Aorta (tissue), 5 donors: ENCODE measurements at places on chromosomes 5 and 9. TPM values are rescaled to one million over a fixed set of nuclear protein-coding genes. Genes with fewer than 3 reads are reported as not detected.

ISL1 gene
- not detected for polyA plus RNA-seq

ANKDD1B gene
- polyA plus RNA-seq: 0.61 TPM

GPRIN1 gene
- 0.50 TPM for polyA plus RNA-seq

GRCh38 chr9:19568946-19569345, 160.1 kb downstream of the ACER2 start:
- no peaks in the 10 kb centered on the region for H3K4me1 ChIP-seq
- no peak overlapping the region for H3K27ac ChIP-seq
- H3K27me3 ChIP-seq: no peaks in the 10 kb centered on the region
- DNase-seq: no peak
- H3K36me3 ChIP-seq: no peaks in the 10 kb centered on the region

DNA sequence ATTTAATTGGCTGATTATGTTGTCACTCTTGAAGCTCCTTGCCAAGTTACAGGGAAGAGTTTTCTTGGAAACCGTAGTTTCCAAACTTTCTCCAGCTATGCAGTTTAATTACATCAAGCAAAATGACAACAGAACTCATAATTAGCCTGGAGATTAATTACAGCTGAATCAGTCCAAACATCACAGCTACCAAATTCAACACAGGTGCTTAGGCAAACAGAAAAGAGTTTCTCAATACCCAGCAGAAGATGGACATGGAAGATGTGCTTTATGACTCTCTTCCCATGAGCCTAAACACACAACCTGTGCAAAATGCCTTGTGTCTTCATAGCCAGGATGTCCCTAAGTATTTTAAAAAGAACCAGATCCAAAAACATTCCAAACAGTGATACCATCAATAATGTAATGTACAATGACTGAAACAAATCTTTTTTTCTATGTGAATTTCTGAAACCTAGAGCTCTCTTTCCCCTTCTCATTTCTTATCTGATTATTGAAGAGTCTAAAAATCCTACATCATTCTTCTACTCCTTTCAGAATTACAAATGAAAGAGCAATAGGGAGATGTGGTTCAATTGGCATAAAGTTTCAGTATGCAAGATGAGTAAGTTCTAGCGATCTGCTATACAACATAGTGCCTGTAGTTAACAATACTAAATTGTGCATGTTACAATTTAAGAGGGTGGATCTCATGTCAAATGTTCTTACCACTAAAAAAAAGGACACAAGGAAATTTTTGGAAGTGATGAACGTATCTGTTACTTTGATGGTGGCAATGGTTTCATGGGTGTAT, 124.3 kb downstream of the RASEF start:
- no peak overlapping the region for H3K27ac ChIP-seq
- H3K4me1 ChIP-seq: no peaks in the 10 kb centered on the region
- no peak for DNase-seq
- H3K4me3 ChIP-seq: no peak overlapping the region
- no peaks in the 10 kb centered on the region for H3K36me3 ChIP-seq

DNA sequence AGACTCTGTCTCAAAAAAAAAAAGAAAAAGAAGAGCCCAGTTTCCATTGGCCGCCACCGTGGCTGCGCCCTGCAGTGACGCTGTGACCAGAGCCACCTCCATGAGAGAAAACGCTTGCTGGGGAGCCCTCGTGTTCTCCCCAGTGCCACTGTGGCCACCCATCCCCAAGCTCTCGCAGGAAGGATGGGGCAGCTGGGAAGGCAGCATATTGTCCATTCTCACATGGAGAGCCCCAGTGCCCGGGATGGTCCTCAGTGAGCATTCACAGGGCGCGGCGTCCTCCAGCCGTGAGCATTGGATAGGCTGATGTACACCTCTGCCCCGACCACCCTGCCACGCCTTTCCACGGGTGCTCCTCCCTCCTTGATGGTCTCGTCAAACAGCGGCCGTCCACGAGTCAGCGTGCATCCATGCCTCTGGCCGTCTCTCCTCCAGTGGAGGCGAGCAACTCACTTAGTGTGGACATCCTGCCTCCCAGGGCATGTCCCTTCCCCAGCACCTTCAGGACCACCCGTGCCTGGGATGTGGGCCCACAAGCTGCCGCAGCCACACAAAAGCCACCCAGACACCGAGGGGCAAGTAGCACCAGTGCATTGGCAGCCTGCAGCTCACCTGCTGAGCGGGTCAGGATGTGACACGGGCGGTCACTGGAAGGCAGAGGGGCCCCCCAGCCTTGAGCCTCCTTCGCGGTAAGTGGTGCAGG, 23.4 kb upstream of the SLC6A19 start:
- H3K27me3 ChIP-seq: no peaks in the 10 kb centered on the region
- no peaks in the 10 kb centered on the region for H3K4me1 ChIP-seq
- DNase-seq: peak; percentile 47
- no peak overlapping the region for H3K4me3 ChIP-seq
- H3K27ac ChIP-seq: no peak overlapping the region
- H3K36me3 ChIP-seq: no peaks in the 10 kb centered on the region

DNA sequence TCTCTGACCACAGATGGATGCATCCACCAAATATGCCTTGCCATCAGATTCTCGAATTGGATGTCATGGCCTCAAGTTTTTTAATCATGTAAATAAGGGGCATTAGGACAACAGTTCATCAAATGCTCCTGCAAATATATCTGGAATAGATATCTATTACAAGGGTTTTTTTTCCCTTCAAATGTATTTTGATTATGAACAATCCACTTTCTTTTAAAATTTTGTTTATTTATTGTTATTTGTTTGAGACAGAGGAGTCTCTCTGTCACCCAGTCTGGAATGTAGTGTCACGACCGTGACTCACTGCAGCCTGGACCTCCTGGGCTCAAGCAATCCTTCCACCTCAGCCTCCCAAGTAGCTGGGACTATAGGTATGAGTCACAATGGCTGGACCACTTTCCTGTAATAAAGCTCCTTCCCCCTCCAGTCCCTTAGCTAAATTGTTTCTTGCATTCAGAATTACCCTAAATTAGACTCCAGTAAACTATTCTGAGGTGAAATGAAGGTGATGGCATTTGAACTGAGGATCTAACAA, 1412.1 kb downstream of the EFNA5 start:
- H3K27ac ChIP-seq: no peak overlapping the region
- H3K36me3 ChIP-seq: no peaks in the 10 kb centered on the region
- no peak for DNase-seq
- no peak overlapping the region for H3K4me3 ChIP-seq
- no peaks in the 10 kb centered on the region for H3K27me3 ChIP-seq
- no peaks in the 10 kb centered on the region for H3K4me1 ChIP-seq

DNA sequence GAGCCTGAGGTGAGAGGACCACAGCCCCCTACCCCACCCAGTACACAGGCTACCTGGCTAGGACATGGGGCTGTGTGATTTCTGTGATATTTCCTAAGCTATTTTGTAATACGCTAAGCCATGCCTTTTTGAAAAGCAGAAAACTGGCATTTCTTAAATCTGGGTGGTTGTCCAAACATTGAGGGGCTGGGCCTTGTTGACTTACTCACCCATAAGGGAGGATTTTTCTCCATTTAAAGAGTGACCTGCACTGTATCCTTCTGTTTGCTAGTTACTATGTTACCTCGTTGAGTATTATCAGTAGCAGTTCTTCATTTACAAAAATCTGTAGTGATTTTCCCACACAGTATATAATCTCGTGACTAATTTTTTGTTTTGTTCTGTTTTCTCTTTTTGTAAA, 117.5 kb upstream of the OTULINL start:
- no peaks in the 10 kb centered on the region for H3K27me3 ChIP-seq
- DNase-seq: no peak
- peaks cover 16% of the 10 kb centered on the region for H3K36me3 ChIP-seq
- no peak overlapping the region for H3K4me3 ChIP-seq
- H3K27ac ChIP-seq: no peak overlapping the region

GRCh38 chr9:4092793-4093709, 206.8 kb downstream of the GLIS3 start:
- H3K4me1 ChIP-seq: peaks cover 4% of the 10 kb centered on the region
- DNase-seq: no peak
- H3K4me3 ChIP-seq: no peak overlapping the region
- peak overlapping the region; percentile 88 for H3K27ac ChIP-seq

- H3K27me3 ChIP-seq: no peaks in the 10 kb centered on the region
- H3K27ac ChIP-seq: no peak overlapping the region
- no peak overlapping the region for H3K4me3 ChIP-seq
- H3K36me3 ChIP-seq: no peaks in the 10 kb centered on the region
Measured at GRCh38 chr9:92970467-92970923, 23.2 kb downstream of the FGD3 start.

DNA sequence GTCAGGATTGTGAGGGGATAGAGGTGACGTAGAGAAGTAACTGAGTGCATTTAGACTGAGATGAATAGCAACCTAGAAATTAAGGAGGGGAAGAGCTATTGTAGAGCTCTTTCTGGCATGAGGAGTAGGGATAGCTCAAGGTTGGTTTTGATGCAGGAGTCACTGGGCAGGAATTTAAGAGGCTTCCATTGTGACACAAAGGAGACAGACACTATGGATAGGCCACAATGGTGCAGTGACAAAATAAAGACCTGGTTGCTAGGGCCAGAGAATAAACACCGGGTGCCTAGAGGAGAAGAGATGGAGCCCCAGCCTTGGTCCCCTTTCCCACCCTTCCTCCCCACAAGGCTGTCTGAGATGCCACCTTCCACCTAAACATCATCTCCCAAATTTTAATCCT, at the start of gene SPZ1:
SPZ1 (plus strand) TSS at position 301 of the 400 bp plus-strand sequence. CDS start 214 bp downstream, outside the sequence.
- H3K27ac ChIP-seq: no peak within 1 kb of the TSS
- no peaks in the 10 kb centered on the region for H3K4me1 ChIP-seq
- H3K4me3 ChIP-seq: no peak within 1 kb of the TSS

DNA sequence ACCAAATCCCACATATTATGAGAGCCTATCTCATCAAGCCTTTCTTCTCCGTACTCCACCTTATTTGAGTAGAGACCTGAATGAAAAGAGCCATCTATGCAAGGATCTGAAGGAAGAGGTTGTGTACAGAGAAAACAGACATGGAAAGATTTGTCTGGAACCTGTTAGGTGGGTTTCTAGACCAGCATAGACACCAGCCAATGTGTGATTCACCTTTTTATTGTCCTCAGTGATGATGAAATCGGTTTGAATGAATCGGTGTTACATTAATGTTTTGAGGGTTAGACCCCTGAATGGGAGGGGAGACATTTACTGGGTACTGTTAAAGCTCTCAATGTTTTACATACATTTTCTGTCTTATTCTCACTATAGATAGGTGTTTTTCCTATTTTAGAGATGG, 223.6 kb downstream of the NMUR2 start:
- DNase-seq: no peak
- peaks cover 11% of the 10 kb centered on the region for H3K4me1 ChIP-seq
- H3K4me3 ChIP-seq: no peak overlapping the region

- H3K27ac ChIP-seq: no peak overlapping the region
- H3K4me3 ChIP-seq: no peak overlapping the region
- H3K36me3 ChIP-seq: peaks cover 10% of the 10 kb centered on the region
- no peaks in the 10 kb centered on the region for H3K4me1 ChIP-seq
Measured at GRCh38 chr5:140524003-140524402, 23.5 kb upstream of the EIF4EBP3 start.

DNA sequence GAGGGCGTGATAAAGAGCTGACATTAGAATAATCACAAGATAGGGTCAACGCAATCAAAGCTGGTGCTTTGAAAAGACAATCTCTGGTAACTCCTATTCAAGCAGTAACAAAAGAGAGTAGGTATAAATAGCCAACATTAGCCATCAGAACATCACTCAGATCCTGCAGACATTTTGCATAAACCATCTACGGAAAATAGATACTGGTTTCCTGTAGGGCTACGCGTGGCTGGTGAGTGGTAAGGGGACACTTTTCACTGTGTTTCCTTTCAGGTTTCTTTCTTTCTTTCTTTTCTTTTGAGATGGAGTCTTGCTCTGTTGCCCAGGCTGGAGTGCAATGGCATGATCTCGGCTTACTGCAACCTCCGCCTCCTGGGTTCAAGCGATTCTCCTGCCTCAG, 22.3 kb downstream of the TTF1 start:
- H3K36me3 ChIP-seq: peaks cover 4% of the 10 kb centered on the region
- no peak overlapping the region for H3K4me3 ChIP-seq
- no peak overlapping the region for H3K27ac ChIP-seq
- H3K4me1 ChIP-seq: no peaks in the 10 kb centered on the region

DNA sequence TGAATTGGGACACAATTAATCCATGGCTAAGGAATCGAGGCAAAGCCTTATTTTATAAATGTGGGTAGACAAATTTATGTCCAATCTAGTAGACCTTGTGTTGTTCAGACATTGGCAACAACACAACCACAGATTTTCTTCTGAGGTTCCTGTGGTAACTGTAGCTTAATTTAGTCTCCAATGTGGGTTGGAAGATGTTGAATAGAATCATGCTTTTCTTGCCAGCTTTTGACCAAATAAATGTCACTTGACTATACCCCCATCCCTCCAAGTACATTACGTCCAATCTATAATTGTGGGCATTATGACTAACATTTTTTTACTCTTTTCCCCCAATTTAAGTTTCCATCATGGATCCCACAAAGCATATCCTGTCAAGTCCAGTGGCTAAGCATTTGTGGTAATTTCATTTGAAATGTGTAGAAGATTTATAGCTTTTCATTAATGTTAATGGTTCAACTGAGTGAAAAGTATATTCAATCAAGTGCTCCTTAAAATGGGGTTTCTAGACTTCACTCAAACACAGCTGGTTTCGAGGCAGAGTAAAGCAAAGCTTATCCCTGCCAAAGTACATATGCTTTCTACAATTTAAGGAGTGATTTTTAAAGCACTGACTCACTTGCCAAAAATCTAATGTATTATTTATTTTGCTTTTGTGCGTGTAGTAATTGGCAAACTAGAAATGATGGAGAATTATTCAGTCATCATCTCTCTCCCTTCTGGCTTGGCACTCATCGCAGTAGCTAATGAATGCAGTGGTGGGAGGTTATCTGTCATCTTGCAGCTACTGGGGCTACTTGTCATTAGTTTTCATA, 141.8 kb downstream of the FAM174A start:
- no peak overlapping the region for H3K4me3 ChIP-seq
- no peaks in the 10 kb centered on the region for H3K36me3 ChIP-seq
- no peaks in the 10 kb centered on the region for H3K27me3 ChIP-seq
- no peak overlapping the region for H3K27ac ChIP-seq
- no peak for DNase-seq

- no peak overlapping the region for H3K27ac ChIP-seq
- H3K4me3 ChIP-seq: no peak overlapping the region
- H3K27me3 ChIP-seq: peaks cover 4% of the 10 kb centered on the region
- H3K36me3 ChIP-seq: no peaks in the 10 kb centered on the region
- no peaks in the 10 kb centered on the region for H3K4me1 ChIP-seq
Measured at GRCh38 chr9:23830476-23830805, 4.4 kb upstream of the ELAVL2 start.

- peak; percentile 61 for DNase-seq
- H3K4me1 ChIP-seq: no peaks in the 10 kb centered on the region
- no peaks in the 10 kb centered on the region for H3K27me3 ChIP-seq
- no peaks in the 10 kb centered on the region for H3K36me3 ChIP-seq
Measured at GRCh38 chr5:56822981-56823380, 7.6 kb downstream of the MAP3K1 start.

DNA sequence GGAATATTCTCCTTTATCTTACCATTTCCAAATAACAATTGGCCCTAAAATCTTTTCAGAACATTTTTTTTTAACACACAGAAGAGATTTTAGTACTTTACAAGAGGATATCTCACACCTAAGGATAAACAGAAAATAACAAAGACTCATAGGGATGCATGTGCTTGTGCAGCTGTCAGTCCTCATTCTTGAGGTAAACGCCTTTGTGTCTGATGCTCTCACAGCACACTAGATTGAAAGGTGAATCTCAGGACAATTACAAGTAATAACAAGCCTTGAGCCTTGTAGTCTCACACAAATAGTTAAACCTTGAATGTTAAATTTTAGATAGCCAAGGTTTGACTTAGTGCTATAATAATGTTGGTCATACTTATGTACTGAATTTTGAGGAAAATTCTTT, 439.2 kb downstream of the PTPRD start:
- H3K36me3 ChIP-seq: no peaks in the 10 kb centered on the region
- H3K27me3 ChIP-seq: no peaks in the 10 kb centered on the region
- DNase-seq: no peak
- H3K4me3 ChIP-seq: no peak overlapping the region
- H3K27ac ChIP-seq: no peak overlapping the region
- H3K4me1 ChIP-seq: no peaks in the 10 kb centered on the region
